ENCODE measurements at places on chromosomes 3 and 15. TPM values are rescaled to one million over a fixed set of nuclear protein-coding genes. Genes with fewer than 3 reads are reported as not detected.
A peak's percentile ranks its signal among the peaks of the same experiment; 100 is the strongest.

DNA sequence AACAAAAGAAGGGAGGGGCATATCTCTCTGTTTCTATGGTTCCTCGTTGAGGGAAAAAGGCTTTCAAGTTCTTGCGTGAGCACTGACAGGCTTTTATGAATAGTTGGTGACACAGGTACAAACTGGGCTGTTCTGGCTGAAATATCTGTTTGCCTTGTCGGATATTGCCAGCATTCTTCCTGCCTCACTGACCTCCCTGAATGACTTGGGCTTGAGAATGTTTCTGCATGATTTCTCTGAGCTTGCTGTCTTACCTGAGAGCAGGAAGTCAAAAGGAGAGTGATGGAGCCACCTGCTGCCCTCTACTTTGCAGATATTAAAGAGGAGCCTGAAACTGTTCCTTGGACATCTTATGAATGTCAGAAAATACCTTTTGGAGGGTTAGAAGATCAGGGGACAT lies 4.8 kb downstream of the GCNT3 start:
- H3K4me3 ChIP-seq: no peak overlapping the region
- H3K36me3 ChIP-seq: no peaks in the 10 kb centered on the region
- H3K27me3 ChIP-seq: peaks cover 25% of the 10 kb centered on the region

DNA sequence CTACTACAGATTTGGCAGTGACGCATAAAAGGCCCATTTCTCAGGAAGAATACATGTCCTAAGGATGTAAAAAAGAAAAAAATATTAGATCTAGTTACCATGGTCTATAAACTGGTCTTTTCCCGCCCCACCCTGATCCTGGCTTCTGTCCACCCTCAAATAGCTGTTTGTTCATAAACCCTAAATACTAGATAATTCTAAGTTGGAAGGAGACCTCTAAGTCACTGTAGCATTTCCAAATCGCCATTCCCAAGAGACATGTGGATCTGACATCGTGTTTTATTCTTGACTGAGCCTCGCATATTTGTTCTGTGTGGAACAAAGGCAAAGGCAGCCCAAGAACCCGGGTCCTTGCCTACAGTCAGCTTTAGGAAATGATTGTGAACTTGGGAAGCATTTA lies 49.0 kb downstream of the LMCD1 start:
- H3K4me3 ChIP-seq: no peak overlapping the region
- H3K36me3 ChIP-seq: no peaks in the 10 kb centered on the region
- H3K27ac ChIP-seq: no peak overlapping the region
- H3K27me3 ChIP-seq: no peaks in the 10 kb centered on the region
- H3K4me1 ChIP-seq: no peaks in the 10 kb centered on the region
- no peak for DNase-seq

The TBCCD1 gene
- total RNA-seq: 11.9 TPM

- no peak overlapping the region for H3K27ac ChIP-seq
- peaks cover 8% of the 10 kb centered on the region for H3K4me1 ChIP-seq
- H3K4me3 ChIP-seq: no peak overlapping the region
- DNase-seq: no peak
These were observed 294.0 kb downstream of the DIPK2A start for GRCh38 chr3:144265542-144266100.

DNA sequence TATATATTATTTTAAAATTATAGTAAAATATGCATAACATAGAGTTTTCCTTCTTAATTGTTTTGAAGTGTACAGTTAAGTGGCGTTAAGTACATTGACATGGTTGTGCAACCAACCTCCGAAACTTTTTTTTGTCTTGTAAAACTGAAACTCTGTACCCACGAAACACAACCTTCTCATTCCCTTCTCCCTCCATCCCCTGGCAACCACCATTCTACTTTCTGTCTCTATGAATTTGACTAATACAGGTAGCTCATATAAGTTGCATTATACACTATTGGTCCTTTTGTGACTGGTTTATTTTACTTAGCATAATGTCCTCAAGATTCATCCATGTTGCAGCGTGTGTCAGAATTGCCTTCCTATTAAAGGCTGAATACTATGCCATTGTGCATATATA lies 179.4 kb downstream of the SATB1 start:
- no peaks in the 10 kb centered on the region for H3K4me1 ChIP-seq
- H3K36me3 ChIP-seq: no peaks in the 10 kb centered on the region
- no peaks in the 10 kb centered on the region for H3K27me3 ChIP-seq

- H3K4me3 ChIP-seq: no peak overlapping the region
- no peak for DNase-seq
- peaks cover 20% of the 10 kb centered on the region for H3K27me3 ChIP-seq
- no peak overlapping the region for H3K27ac ChIP-seq
- no peaks in the 10 kb centered on the region for H3K4me1 ChIP-seq
These were observed 35.4 kb upstream of the CORO2B start for GRCh38 chr15:68543165-68544008.

- H3K36me3 ChIP-seq: no peaks in the 10 kb centered on the region
- no peak for DNase-seq
- H3K27me3 ChIP-seq: no peaks in the 10 kb centered on the region
- H3K4me3 ChIP-seq: no peak overlapping the region
These were observed 270.3 kb upstream of the CFAP20DC start for GRCh38 chr3:59320080-59320479.

- no peak overlapping the region for H3K27ac ChIP-seq
- H3K36me3 ChIP-seq: no peaks in the 10 kb centered on the region
- no peak overlapping the region for H3K4me3 ChIP-seq
- H3K4me1 ChIP-seq: peaks cover 9% of the 10 kb centered on the region
- DNase-seq: no peak
These were observed 6.7 kb downstream of the FOXB1 start for GRCh38 chr15:60010858-60011257.

The SLC27A2 gene
- 0.22 TPM for total RNA-seq

- peaks cover 2% of the 10 kb centered on the region for H3K27me3 ChIP-seq
- DNase-seq: no peak
- no peaks in the 10 kb centered on the region for H3K36me3 ChIP-seq
- H3K4me3 ChIP-seq: no peak overlapping the region
- H3K27ac ChIP-seq: no peak overlapping the region
- peaks cover 5% of the 10 kb centered on the region for H3K4me1 ChIP-seq
These were observed 15.5 kb upstream of the NCEH1 start for GRCh38 chr3:172726380-172726779.

GRCh38 chr15:80695911-80696661 lies 976 bp downstream of the ABHD17C start:
- no peaks in the 10 kb centered on the region for H3K36me3 ChIP-seq
- peaks cover 16% of the 10 kb centered on the region for H3K4me1 ChIP-seq
- H3K27ac ChIP-seq: no peak overlapping the region
- peaks cover 5% of the 10 kb centered on the region for H3K27me3 ChIP-seq

GRCh38 chr3:61796911-61797310 lies 235.5 kb downstream of the PTPRG start:
- no peaks in the 10 kb centered on the region for H3K4me1 ChIP-seq
- H3K27me3 ChIP-seq: no peaks in the 10 kb centered on the region
- H3K27ac ChIP-seq: no peak overlapping the region
- H3K36me3 ChIP-seq: no peaks in the 10 kb centered on the region
- DNase-seq: no peak

DNA sequence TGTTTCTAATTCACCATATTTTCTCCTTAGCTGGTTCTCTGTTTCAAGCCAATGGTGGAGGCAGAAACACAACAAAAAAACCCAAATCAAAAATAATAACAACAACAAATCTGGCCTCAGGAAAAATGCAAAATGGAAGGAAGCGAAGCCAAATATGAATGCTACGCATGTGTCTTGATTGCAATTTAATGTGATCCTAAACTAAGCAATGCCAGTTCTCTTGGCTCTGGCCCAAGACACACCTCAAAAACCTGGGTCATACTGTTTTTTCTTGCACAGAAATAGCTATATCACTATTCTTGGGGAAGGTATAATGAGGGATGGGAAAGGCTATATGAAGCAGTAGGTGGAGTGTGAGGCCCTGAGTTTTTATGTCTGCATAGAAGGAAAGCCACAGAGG lies 724.7 kb downstream of the AGBL1 start:
- H3K27me3 ChIP-seq: no peaks in the 10 kb centered on the region
- no peak overlapping the region for H3K27ac ChIP-seq
- H3K4me1 ChIP-seq: no peaks in the 10 kb centered on the region

The ROBO2 gene
- total RNA-seq: not detected

- DNase-seq: no peak
- H3K4me3 ChIP-seq: no peak overlapping the region
- peaks cover 11% of the 10 kb centered on the region for H3K27me3 ChIP-seq
- no peak overlapping the region for H3K27ac ChIP-seq
- no peaks in the 10 kb centered on the region for H3K4me1 ChIP-seq
These were observed 79.3 kb downstream of the DNAH12 start for GRCh38 chr3:57464801-57465200.

DNA sequence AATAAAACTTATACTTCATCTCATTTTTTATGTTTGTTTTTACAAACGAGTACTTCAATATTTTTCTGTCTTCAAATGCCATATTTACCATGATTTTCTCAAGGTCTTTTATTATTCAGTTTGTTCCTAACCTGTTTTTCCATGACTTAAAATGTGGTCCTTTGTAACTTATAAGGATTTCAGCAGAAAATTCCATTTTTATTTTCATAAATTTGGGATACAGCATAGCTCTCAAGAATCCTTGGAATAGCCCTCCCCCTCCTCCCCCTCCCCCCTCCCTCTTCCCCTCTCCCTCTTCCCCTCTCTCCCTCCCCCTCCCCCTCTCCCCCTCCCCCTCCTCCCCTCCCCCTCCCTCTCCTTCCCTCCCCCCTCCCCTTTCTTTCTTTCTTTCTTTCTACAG lies 14.9 kb upstream of the STX19 start:
- H3K27ac ChIP-seq: no peak overlapping the region
- peaks cover 14% of the 10 kb centered on the region for H3K36me3 ChIP-seq
- H3K4me1 ChIP-seq: no peaks in the 10 kb centered on the region
- no peak overlapping the region for H3K4me3 ChIP-seq
- H3K27me3 ChIP-seq: no peaks in the 10 kb centered on the region

The WNT7A gene
- total RNA-seq: not detected

- no peak overlapping the region for H3K4me3 ChIP-seq
- no peak overlapping the region for H3K27ac ChIP-seq
- H3K4me1 ChIP-seq: no peaks in the 10 kb centered on the region
- no peaks in the 10 kb centered on the region for H3K36me3 ChIP-seq
These were observed 45.9 kb downstream of the P3H2 start for GRCh38 chr3:190074817-190075216.

DNA sequence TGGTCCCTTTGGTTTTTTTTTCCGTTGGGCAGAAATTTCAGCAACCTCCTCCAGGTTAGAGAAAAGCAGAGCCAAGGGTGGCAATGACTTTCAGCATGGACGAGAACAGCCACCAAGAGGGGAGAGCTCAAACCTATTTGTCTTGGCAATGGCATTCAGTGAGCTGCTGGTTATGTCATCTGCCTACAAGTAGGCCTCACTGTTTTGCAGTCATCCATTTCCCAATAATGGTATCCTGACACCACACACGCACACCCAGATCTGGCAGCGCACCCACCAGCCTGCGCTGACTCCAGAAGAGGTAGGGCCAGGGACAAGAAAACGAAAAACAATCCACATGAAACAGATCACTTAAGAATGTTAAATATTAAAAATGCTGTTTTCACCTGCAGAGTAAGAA lies 92.3 kb downstream of the MAGI1 start:
- H3K4me3 ChIP-seq: no peak overlapping the region
- no peak overlapping the region for H3K27ac ChIP-seq
- H3K4me1 ChIP-seq: no peaks in the 10 kb centered on the region
- DNase-seq: no peak
- H3K36me3 ChIP-seq: no peaks in the 10 kb centered on the region
- peaks cover 2% of the 10 kb centered on the region for H3K27me3 ChIP-seq

GRCh38 chr15:44034933-44035624 lies 160.0 kb downstream of the FRMD5 start:
- peaks cover 27% of the 10 kb centered on the region for H3K27me3 ChIP-seq
- H3K27ac ChIP-seq: no peak overlapping the region
- H3K4me1 ChIP-seq: no peaks in the 10 kb centered on the region
- no peaks in the 10 kb centered on the region for H3K36me3 ChIP-seq
- H3K4me3 ChIP-seq: no peak overlapping the region

DNA sequence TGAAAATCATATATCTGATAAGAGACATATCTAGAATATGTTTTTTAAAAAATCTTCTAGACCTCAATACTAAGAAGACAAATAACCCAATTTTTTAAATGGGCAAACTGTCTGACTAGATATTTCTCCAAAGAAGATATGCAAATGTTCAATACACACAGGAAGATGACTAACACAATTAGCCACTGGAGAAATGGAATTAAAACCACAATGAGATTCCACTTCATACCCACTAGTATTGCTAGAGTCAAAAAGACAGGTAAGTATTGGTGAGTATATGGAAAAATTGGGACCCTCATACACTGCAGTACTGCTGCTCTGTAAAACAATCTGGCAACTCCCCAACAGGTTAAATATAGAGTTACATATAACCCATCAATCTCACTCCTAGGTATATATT lies 33.1 kb upstream of the TOPAZ1 start:
- H3K4me1 ChIP-seq: no peaks in the 10 kb centered on the region
- H3K27ac ChIP-seq: no peak overlapping the region
- peaks cover 16% of the 10 kb centered on the region for H3K27me3 ChIP-seq

- H3K36me3 ChIP-seq: no peaks in the 10 kb centered on the region
- H3K27me3 ChIP-seq: peaks cover 27% of the 10 kb centered on the region
- DNase-seq: no peak
- H3K4me3 ChIP-seq: no peak overlapping the region
- no peak overlapping the region for H3K27ac ChIP-seq
These were observed 989 bp upstream of the VGLL3 start for GRCh38 chr3:86991840-86992435.

DNA sequence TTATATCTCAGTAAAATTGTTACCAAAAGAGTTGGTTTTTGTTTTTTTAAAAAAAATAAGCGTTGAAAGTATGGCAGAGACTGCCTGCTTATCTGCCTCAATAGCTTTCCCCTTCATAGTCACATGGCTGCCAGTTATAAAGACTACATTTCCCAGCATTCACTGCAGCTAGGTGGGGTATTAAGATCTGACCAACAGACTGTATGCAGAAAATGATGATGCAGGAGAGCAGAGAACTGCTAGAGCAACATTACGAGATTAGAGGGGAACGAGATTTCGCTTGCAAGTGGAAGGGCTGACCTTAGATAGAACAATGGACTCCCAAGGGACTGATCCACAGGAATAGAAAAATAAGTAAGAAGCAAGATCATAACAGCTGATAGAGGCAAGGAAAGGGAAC lies 14.3 kb downstream of the RHOA start:
- no peak for DNase-seq
- H3K27ac ChIP-seq: peak overlapping the region; percentile 19
- H3K27me3 ChIP-seq: no peaks in the 10 kb centered on the region
- peaks cover 78% of the 10 kb centered on the region for H3K4me1 ChIP-seq
- no peak overlapping the region for H3K4me3 ChIP-seq
- H3K36me3 ChIP-seq: peaks cover 65% of the 10 kb centered on the region

GRCh38 chr15:67783303-67783702 lies 42.0 kb upstream of the SKOR1 start:
- H3K4me1 ChIP-seq: peaks cover 54% of the 10 kb centered on the region
- H3K4me3 ChIP-seq: peak overlapping the region; percentile 2
- no peaks in the 10 kb centered on the region for H3K36me3 ChIP-seq
- peak overlapping the region; percentile 82 for H3K27ac ChIP-seq

GRCh38 chr15:70264014-70264582 lies 166.4 kb upstream of the TLE3 start:
- H3K27ac ChIP-seq: peak overlapping the region; percentile 18
- peak overlapping the region; percentile 57 for H3K4me3 ChIP-seq
- DNase-seq: no peak

GRCh38 chr3:173993299-173993698 lies 595.8 kb downstream of the NLGN1 start:
- no peak overlapping the region for H3K27ac ChIP-seq
- no peaks in the 10 kb centered on the region for H3K36me3 ChIP-seq
- no peak for DNase-seq
- H3K4me3 ChIP-seq: no peak overlapping the region

GRCh38 chr15:91311986-91312385 lies 211.9 kb downstream of the SV2B start:
- H3K36me3 ChIP-seq: no peaks in the 10 kb centered on the region
- H3K27me3 ChIP-seq: peaks cover 26% of the 10 kb centered on the region
- no peak for DNase-seq
- no peak overlapping the region for H3K4me3 ChIP-seq
- no peak overlapping the region for H3K27ac ChIP-seq

All from activated B cell treated with CpG ODN at 0.5 μM for 24 hours (primary cell).